ENCODE measurements at places on chromosomes 12 and 14. TPM values are rescaled to one million over a fixed set of nuclear protein-coding genes. Genes with fewer than 3 reads are reported as not detected.

Gene PROX2
- total RNA-seq: not detected

Gene CBLN3
- 1.3 TPM for total RNA-seq

Gene TAS2R7
- total RNA-seq: not detected

Gene CAPZA3
- total RNA-seq: not detected

Gene RNASE7
- 0.86 TPM for total RNA-seq
